ENCODE measurements at places on chromosomes 13 and 19. TPM values are rescaled to one million over a fixed set of nuclear protein-coding genes. Genes with fewer than 3 reads are reported as not detected.

LIG4 gene
- 9.3 TPM for total RNA-seq

AKAP11 gene
- total RNA-seq, result 37.8 TPM

RPL28 gene
- total RNA-seq, result 2,381 TPM

ZNF420 gene
- total RNA-seq, result 15.6 TPM

LPAR6 gene
- 7.9 TPM for total RNA-seq

MIER2 gene
- 20.9 TPM for total RNA-seq

NUP62 gene
- total RNA-seq, result 231 TPM

FBXO27 gene
- 0.37 TPM for total RNA-seq

ZNF793 gene
- total RNA-seq, result 3.9 TPM

ZNF470 gene
- 2.5 TPM for total RNA-seq

CC2D1A gene
- total RNA-seq, result 30.8 TPM

TTC9B gene
- total RNA-seq, result not detected

ZNF649 gene
- 12.3 TPM for total RNA-seq

MEF2B gene
- total RNA-seq, result 2.0 TPM

EPN1 gene
- 40.2 TPM for total RNA-seq

ZNF829 gene
- total RNA-seq, result 5.9 TPM

CBY2 gene
- total RNA-seq, result not detected

ZDHHC20 gene
- 58.8 TPM for total RNA-seq

OVOL3 gene
- not detected for total RNA-seq

GRK1 gene
- total RNA-seq, result not detected

All from CD8-positive, alpha-beta memory T cell (primary cell).